NCI-H460 (cell line): ENCODE measurements at places on chromosomes 4 and X. TPM values are rescaled to one million over a fixed set of nuclear protein-coding genes. Genes with fewer than 3 reads are reported as not detected.

Gene ASB5
- 0.17 TPM in 1 of 2 replicates, not detected in the other for total RNA-seq

Gene GLRB
- 14.7 and 15.8 TPM in 2 replicates for total RNA-seq

Gene KCNE5
- 0.32 TPM in 2 replicates for total RNA-seq

Gene LAMP2
- 89.4 and 106 TPM in 2 replicates for total RNA-seq

Gene RRAGB
- 8.9 and 9.8 TPM in 2 replicates for total RNA-seq

Gene TMEM31
- not detected in 2 replicates for total RNA-seq

Gene SMIM31
- 0.10 TPM in 1 of 2 replicates, not detected in the other for total RNA-seq

Gene ITIH6
- 0.02 and 0.03 TPM in 2 replicates for total RNA-seq

Gene DCAF8L2
- not detected in 2 replicates for total RNA-seq

Gene TCEAL7
- not detected in 2 replicates for total RNA-seq

Gene NDUFC1
- 156 and 178 TPM in 2 replicates for total RNA-seq

Gene PNMA5
- not detected in 2 replicates for total RNA-seq

Gene MSN
- total RNA-seq = 238 and 251 TPM in 2 replicates

Gene POU3F4
- total RNA-seq = not detected in 2 replicates

Gene ADRA2C
- 15.0 and 19.8 TPM in 2 replicates for total RNA-seq

Gene OPRPN
- total RNA-seq = not detected in 2 replicates

Gene HAND2
- not detected in 2 replicates for total RNA-seq

Gene ASB12
- 0.07 TPM in 1 of 2 replicates, not detected in the other for total RNA-seq

Gene SSX4B
- not detected in 2 replicates for total RNA-seq

Gene SPANXA2
- not detected in 2 replicates for total RNA-seq
